DMS 273 treated with DMSO at 0.1 percent for 48 hours (cell line): ENCODE measurements at places on chromosomes 12 and 14.
A peak's percentile ranks its signal among the peaks of the same experiment; 100 is the strongest.

- no peak for DNase-seq
Observed at GRCh38 chr12:127450826-127451225, 816.1 kb upstream of the TMEM132C start.

DNA sequence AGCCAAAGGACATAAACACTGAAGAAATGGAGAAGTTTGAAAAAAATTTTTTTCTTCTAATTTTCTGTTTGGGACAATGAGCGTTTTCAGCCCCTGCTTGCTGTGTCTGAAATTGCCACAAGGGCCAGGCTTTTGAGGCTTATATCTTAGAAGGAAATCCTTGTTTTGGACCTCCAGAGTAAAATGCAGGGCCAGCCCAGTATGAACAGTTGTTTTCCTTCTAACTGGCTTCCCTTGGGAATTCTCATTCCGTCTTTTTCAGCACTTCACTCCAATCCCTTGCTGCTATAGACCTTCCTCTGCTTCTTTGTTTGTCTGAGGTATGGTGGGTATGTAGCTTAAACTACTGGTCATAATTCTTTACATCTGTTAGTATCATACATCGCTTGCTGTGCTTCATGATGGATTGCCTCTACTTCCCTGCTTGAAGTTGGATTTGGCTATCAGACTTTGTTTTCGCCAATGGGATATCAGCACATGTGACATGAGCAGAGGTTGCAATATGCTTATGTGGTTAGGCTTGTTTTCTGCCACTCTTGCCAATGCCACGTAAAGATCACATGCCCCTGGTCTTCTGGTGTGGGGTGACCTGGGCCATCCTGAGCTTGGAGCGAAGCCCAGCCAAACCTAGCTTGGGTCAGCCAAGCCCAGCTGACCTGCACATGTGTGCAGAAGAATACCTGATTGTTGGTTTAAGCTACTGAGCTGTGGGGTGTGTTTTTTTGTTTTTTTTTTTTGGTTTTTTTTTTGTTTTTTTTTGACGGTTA is 64.7 kb downstream of the AVPR1A start:
- no peak for DNase-seq

DNA sequence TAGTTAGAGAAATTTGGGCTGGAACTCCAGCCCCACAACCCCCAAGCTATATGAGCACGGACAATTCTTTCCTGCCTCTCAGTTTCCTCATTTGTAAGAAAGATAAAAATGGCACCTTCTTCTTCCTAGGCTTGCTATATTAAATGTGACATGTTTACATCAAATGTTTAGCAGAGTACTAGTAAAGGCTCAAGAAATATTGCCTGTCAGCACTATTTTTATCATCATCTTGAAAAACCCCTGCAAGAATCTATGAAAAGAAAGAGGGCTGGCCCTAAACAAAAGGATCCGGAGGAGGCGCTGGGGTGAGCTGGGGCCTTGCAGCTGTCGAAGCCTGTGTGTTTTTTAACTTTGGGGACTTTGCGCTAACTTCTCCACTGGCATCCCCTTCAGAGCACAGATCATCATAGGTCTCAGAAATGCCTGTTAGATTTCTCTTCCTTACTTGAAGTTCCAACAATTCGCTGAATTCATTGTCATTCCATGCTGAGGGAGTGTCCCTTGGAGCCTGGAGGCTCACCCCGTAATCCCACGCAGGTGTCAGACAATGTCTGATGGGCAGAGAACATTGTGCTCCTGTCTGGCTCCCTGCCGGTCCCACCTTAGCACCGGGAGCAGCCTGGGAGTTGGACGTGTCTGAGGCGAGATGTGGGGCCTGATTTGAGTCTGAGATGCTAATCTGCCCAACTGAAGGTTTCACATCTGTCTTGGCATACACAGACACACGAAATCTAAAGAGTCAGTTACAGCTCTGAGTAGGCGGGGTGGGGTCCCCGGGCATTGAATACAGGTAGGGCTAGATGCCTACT is 206.8 kb downstream of the NUAK1 start:
- no peak for DNase-seq

DNA sequence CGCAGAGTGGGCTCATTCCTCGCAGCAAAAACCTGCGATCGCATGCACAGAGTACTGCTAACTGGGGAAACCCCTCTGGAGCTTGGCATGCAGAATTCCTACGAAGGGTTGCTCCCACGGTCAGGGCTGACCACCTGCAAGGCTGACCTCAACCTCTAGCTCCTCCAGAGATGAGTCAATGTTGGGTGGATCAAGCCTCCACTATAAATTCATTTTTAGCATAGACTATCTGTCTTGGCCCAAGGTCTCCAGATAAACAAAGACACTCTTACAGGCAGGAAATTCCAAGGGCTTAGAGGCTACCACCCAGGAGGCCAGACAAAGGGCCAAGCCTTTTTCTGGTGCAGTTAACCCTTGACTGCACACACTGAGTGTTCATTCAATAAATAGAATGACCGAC is 296.5 kb downstream of the TMEM132D start:
- DNase-seq: no peak

- DNase-seq: peak; percentile 21
Observed at GRCh38 chr12:6697584-6698351, 2.8 kb downstream of the PIANP start.

DNA sequence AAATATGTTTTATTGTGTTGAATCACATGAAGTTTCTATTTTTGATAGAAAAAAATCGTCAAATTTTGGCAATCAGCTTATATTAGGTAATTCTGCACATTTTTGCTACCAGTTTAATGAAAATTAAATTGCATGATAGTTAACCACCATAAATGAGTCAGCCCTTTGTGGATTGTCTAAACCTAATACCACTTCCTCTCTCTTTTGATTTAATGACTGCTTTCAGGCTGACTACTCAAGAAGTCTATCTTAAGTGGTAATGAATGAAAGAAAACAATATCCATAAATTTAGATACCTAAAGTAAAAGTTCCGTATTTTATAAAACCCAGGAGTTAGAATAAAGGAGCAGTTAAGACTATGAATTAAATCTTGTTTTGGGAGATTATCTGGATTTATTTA is 450.5 kb downstream of the TMEM117 start:
- no peak for DNase-seq

DNA sequence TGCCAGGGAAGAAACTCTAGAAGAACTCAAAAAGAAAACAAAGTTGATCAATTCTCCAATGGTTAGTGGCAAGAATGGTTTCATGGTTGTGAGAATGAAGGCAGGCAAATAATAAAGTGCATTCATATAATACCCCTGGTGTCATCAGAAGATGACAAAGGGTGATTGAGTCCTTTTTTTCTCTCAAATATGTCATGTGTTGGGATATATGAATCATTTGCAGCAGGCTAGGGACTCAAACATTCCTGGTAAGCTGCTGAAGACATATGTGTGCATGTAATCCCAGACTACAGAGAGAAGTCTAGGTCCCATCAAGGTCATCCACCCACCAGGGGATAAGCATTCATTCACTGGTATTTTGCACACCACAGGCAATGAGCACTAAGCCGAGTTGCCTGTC is 82.4 kb upstream of the MYF6 start:
- DNase-seq: no peak
